ENCODE measurements at places on chromosomes 4 and X.

GRCh38 chr4:26916195-26916594, 55.6 kb downstream of the STIM2 start:
- DNase-seq = no peak

DNA sequence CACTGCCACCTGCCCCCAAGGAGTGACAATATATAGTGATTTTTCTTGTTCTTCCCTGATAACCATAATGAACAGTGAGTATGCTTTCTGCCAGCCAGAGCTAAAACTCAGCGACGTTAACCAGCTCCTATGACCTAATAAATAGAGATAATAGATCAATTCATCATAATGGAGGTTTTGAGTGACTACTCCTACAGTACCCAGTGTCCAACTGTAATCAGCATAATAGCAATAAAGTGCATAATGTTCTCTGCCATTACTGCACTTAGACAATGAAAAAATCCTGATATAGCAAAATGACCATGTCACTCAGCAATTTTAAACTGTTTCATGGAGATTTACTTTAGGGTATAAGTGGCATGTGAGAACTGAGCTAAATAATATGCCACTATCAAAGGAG, 20.7 kb upstream of the TXLNG start:
- DNase-seq = no peak

GRCh38 chr4:102477657-102478056, 23.5 kb upstream of the NFKB1 start:
- DNase-seq = peak; percentile 32

- DNase-seq = no peak
Observed at GRCh38 chr4:159142241-159142640, 39.4 kb downstream of the RAPGEF2 start.

DNA sequence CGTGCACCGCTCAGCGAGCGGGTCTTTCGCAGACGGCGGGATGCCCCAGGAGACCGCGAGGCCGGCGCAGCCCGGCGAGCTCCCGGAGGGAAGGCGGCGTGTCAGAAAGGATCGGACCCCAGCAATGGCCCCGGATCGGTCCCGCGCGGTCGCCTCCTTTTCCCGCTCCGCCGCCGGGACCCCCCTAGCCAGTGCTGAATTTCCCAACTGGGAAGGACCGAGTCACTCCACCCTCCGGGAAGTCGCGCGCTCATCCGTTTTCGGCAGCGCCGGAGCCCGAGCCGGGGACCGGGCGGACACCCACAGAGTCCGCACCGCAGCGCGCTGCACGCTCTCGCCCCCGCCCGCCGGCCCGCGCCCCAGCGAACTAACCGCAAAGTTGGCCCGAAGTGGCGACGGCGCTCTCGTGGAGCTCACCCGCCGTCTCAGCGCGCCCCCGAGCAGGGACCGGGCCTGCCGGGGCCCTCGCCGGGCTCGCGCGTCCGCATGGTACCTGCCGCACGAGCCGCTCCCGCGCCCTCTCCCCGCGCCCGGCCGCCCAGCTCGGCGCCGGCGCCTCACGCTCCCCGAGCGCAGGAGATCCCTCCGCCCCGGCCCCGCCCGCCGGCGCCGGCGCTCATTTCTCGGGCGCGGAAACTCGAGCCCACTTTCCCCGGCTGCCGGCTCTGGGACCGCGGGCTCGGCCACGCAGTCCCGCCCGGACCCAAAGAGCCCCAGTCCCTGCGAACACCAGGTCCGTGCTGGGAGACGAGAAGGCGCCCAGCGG, at the start of gene FAT1:
FAT1 (minus strand) TSS at position 565 of the 766 bp plus-strand sequence. CDS start 14,029 bp downstream, outside the sequence.
- no peak for DNase-seq

- DNase-seq = no peak
Observed at GRCh38 chr4:74456056-74456744, 11.3 kb downstream of the AREG start.

GRCh38 chrX:153477364-153477857, 7.0 kb upstream of the HAUS7 start:
- DNase-seq = no peak

DNA sequence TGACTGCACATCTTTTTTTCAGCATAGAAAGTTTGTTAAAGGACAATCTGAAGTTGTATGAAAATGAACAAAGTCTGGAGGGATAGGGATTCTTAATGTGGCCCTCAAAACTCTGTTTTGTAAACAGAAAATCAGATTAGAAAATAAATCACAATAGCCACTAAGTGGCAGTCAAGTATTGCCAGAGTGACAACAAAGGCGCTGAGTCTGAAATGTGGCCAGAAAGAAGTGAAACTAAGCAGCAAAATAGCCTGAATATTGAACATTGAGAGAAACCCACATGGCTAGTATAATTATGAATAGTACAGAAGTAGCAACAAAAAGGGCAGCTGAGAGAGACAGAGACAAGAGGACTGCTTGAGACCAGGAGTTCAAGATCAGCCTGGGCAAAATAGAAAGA, 81.1 kb upstream of the CT45A1 start:
- DNase-seq = no peak

DNA sequence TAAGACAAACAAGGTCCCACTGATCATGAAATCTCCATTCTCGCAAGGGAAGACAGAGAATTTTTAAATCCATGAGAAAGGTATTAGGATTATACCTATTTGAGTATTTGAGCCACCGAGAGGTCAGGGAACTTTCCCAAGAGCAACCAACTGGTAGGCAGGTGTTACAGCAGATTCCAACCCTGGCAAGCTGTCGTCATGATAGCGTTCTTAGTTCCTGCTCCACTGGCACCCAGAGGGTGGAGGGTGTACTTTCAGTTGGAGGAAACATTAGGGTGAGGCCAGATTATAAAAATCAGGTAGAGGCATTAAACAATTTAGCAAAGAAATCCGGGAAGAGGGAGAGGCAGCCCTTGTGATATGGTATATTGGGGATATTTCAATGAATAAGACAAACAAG, 23.3 kb downstream of the COQ2 start:
- DNase-seq = no peak

GRCh38 chrX:109840585-109840984, 107.5 kb upstream of the ACSL4 start:
- DNase-seq = peak; percentile 81

- DNase-seq = no peak
Observed at GRCh38 chr4:78799551-78800495, 23.7 kb downstream of the BMP2K start.

- DNase-seq = no peak
Observed at GRCh38 chr4:94571715-94572114, 120.0 kb downstream of the PDLIM5 start.

GRCh38 chr4:6262847-6263487, 6.7 kb upstream of the WFS1 start:
- no peak for DNase-seq

DNA sequence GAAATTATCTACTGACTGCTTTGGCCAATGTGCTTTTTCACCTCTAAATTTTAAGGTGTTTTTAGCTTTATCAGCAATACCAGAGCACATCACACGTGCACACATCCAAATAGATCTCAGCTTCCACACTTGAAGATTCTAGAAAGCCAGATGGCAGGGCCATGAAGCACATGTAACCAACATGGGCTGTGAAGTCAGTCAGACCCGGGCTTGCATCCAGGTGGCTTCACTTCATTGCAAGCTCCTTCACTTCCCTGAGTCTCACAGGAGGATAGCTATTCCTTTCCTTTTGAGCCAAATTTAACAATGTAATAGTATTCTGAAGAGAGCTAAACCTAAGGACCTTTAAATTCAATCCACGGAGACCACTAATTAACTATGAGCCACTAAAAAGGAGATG, 86.5 kb downstream of the SH3RF1 start:
- no peak for DNase-seq

GRCh38 chr4:110046588-110047049, 133.9 kb downstream of the EGF start:
- DNase-seq = peak; percentile 15

GRCh38 chr4:42641161-42641560, 15.7 kb downstream of the ATP8A1 start:
- DNase-seq = no peak

- DNase-seq = peak; percentile 89
Observed at GRCh38 chr4:188986271-188986689, 847.0 kb downstream of the TRIML1 start.

DNA sequence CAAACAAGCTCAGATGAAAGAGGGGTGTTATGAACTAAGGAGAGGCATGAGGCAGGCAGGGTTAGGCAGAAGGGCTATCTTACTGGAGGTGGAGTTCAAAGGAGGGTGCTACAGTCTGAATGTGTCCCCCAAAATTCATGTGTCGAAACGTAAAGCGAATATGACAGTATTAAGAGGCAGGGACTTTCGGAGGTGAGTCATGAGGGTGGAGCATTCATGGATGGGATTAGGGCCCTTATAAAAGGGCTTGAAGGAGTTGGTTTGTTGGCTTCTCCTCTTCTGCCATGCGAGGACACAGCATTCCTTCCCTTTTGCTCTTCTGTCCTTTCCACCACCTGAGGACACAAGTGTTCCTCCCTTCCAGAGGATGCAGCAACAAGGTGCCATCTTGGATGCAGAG, 22.9 kb downstream of the APLN start:
- DNase-seq = no peak

GRCh38 chr4:166734797-166735196, 499.5 kb downstream of the SPOCK3 start:
- DNase-seq = no peak

GRCh38 chr4:3812211-3812934, 46.2 kb downstream of the ADRA2C start:
- no peak for DNase-seq

DNA sequence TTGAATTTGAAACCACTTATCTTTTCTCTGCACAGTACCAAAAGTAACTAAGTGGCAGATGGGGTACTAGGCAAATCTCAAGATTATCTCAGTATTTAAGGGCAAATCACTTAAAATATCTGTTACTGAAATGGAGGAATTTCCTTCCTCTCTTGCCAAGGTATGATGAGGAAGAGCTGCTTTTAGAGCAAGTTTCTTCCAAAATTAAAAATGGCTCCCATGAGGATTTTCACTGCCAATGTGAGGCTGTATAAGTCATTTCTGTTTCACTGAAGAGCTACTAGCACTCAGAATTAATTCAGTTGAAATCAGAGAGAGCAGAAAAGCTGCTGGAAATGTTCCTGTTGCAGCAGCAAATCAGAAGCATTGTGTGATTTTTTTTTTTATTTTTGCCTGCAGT, 43.4 kb downstream of the GABRB1 start:
- no peak for DNase-seq

- DNase-seq = peak; percentile 10
Observed at GRCh38 chr4:10158333-10158942, 41.8 kb upstream of the WDR1 start.

DNA sequence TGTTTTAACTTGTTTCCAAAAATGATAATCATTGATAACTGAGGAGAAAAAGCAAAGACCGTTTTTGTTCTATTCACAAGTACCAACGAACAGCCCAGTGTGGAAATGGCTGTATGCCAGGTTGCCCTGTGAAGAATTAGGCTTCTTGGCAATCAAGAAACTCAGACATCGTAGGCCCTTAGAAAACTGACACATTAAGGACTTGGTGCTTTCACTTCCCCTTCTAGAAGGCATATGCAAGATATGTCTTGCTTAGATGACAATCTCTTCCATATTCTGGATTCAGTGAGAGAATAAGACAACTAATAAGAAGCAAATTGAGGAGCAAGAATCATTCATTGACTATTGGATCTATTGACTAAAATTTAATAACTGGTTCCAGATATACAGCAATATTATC, 56.6 kb downstream of the ANAPC10 start:
- DNase-seq = no peak

DNA sequence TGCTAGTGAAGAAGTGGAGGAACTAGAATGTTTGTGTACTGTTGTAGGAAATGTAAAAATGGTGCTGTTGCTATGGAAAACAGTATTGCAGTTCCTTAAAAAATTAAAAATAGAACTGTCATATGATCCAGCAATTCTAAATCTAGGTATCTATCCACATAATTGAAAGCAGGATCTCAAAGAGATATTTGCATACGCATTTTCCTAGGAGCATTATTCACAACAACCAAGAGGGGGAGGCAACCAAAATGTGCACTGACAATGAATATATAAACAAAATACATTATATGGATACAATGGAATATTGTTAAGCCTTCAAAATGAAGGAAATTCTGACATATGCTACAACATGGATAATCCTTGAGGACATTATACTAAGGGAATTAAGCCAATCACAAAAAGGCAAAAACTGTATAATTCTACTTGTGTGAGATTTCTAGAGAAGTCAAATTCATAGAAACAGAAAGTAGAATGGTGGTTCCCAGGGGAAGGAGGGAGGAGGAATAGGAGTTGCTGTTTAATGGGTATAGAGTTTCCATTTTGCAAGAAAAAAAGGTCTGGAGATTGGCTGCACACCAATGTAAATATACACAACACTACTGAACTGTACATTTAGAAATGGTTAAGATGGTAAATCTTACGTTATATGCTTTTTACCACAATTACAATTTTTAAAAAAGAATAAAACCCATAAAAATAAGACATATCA, 35.6 kb upstream of the KCNE5 start:
- no peak for DNase-seq

DNA sequence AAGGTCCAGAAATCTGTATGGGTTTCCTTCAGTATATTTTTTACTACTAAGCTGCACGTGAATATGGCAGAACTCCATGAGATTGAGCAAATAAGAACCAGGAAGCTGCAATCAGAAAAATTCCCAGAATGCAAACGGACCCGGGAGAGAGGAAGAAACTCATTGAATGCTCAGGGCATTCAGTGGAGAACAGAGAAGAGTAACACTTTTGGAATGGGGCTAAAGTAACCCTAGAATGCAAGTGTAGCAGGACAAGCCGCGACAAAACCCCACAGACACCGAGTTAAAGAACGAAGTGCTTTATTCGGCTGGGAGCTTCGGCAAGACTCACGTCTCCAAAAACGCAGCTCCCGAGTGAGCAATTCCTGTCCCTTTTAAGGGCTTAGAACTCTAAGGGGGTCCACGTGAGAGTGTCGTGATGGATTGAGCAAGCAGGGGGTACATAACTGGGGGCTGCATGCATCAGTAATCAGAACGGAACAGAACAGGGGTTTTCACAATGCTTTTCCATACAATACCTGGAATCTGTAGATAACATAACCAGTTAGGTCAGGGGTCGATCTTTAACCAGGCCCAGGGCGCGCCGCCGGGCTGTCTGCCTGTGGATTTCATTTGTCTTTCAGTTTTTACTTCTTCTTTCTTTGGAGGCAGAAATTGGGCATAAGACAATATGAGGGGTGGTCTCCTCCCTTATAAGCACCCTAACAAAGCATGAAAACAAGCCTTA, 56.4 kb downstream of the RAB28 start:
- DNase-seq = no peak

- DNase-seq = no peak
Observed at GRCh38 chr4:140239311-140239710, 85.3 kb upstream of the MAML3 start.

- no peak for DNase-seq
Observed at GRCh38 chrX:84240848-84241565, 53.0 kb upstream of the RPS6KA6 start.

DNA sequence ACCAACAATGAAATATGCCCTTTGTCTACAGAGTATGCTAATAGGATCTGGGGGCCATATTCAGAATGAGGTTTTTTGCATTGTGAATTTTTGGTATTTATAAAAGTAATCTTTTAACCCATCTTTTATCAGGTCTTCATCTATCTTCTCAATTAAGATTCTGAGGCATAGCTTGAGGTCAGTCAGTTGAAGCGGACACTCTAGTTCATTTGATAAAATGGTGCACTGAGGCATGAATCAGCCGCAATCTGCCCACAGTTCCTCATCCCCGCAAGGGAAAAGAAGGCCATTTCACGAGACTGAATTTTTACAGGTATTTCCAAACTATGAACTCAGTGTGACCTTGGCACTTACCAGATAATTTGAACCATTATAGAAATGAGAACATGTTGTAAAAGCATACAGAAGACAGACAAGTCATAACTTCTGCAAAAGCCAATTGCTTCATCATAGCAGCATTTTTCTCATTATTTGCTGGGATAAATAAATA, 19.3 kb upstream of the VCX2 start:
- no peak for DNase-seq

GRCh38 chrX:132956421-132957210, 1.8 kb downstream of the HS6ST2 start:
- no peak for DNase-seq

Measured in AG04450 (cell line).